ENCODE measurements at places on chromosomes 4 and X.

- DNase-seq = no peak
Measured at GRCh38 chr4:17702641-17703040, 78.8 kb downstream of the FAM184B start.

- no peak for DNase-seq
Measured at GRCh38 chr4:174117445-174117844, 166.0 kb downstream of the FBXO8 start.

DNA sequence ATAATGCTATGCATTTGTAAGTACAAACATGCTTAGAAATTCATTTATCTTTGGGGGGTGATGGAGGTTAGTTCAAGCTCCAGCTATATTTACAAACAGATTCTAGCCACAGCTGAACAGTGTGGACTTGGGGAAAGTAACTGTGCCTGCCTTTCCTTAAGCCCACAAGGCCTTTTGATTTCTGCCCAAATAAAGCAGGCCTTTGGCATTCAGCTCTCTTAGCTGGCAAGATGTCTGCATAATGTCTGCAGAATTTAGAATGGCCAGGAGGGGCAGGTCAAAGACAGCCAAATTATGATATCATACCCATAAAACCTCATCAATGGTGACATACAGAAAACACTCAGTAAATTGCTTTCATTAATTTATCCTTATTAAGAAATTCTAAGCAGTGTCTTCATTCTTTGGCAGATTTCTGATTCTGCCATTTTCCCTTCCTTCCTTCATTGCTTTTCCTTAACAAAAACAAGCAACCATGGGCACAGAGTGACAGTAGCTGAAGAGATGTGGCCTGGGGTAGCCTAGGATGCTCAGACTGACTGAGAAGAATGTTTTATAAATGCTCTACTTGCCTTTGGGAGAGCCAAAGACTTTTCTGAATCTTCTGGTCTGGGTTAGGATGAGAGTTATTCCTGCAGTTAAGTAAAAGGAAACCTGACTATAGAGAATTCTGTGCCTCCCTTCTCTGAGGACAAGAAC, 538.7 kb upstream of the NR3C2 start:
- DNase-seq = no peak

DNA sequence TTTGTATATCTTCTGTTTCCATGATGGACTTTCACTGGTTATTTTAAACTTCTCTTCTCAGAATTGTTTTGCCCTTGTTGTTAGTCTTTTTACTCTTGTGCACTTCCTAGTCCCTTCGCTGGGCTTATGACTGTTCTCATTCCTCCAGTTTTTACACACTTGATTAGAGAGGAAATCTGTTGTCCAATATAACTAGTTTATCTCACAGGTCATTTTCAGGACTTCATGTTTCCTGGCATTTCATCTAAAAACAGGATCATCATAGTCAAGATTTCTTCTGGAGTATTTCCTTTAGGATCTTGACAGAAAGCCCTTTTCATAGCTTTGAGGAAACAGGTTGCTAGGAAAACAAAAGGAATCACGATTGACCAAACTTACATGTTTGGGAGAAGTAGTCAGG, 3.0 kb downstream of the FNIP2 start:
- DNase-seq = no peak

- no peak for DNase-seq
Measured at GRCh38 chr4:168101026-168101425, 8.7 kb downstream of the ANXA10 start.

DNA sequence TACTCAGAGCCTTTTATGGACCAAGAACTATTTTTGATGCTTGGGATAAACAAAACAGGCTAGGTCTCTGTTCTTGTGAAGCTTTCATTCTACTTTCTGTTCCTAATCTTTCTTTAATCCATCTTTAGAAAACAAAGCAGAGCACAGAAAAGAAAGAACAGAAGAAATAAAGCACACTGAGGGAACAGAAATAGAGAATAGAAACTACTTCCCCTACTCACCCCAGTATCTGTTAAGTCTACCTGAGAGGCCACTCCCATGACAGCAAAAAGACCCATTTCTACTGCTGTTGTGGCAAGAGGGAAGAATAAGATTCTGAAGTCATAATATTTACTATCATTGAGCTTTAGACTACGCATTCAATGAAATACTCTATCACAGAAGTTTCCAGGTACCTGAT, 9.2 kb downstream of the RFC1 start:
- no peak for DNase-seq

- no peak for DNase-seq
Measured at GRCh38 chrX:43822014-43822413, 60.2 kb downstream of the MAOB start.

DNA sequence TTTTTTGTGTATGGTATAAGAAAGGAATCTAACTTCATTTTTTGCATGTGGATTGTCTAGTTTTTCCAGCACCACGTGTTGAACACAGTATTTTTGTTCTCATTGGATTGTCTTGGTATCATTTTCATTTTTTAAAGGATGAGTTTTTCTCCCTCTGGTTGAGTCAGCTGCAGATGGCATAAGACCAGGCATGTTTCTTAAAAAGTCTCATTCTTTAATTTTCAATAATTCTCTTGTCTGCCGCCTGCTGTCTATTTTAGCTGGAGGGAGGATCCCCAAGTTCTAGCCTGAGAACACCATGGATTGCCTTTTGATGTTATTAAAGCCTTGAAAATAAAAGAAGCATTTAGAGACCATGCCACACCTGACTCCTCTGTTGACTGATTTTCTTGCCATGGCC, 263.8 kb downstream of the ARHGAP24 start:
- DNase-seq = no peak

GRCh38 chr4:30945586-30945985, 225.4 kb downstream of the PCDH7 start:
- no peak for DNase-seq

GRCh38 chr4:153527690-153528089, 61.5 kb downstream of the TMEM131L start:
- DNase-seq = no peak

- no peak for DNase-seq
Measured at GRCh38 chr4:8133897-8134563, 24.6 kb downstream of the ABLIM2 start.

DNA sequence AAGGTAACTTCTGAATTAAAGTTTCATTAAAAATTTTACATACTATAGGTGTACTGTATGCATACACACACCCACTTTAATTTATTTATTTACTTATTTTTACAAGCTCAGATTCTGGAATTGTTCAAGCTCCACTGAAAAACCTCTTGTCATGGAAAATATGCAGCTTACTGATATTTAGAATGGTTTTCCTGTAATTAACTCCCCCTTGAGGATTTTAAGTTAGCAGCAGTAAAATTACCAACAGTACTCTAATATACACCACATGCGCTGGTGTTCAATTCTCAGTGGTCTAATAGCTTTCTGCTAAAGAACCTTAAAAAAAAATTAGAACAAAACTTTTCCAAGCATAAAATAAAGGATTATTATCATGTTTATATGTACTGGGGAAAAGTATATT, 12.0 kb downstream of the MAB21L2 start:
- no peak for DNase-seq

GRCh38 chrX:129663171-129663570, 8.4 kb upstream of the APLN start:
- DNase-seq = no peak

GRCh38 chr4:163736876-163737275, 242.4 kb downstream of the TMA16 start:
- DNase-seq = no peak

DNA sequence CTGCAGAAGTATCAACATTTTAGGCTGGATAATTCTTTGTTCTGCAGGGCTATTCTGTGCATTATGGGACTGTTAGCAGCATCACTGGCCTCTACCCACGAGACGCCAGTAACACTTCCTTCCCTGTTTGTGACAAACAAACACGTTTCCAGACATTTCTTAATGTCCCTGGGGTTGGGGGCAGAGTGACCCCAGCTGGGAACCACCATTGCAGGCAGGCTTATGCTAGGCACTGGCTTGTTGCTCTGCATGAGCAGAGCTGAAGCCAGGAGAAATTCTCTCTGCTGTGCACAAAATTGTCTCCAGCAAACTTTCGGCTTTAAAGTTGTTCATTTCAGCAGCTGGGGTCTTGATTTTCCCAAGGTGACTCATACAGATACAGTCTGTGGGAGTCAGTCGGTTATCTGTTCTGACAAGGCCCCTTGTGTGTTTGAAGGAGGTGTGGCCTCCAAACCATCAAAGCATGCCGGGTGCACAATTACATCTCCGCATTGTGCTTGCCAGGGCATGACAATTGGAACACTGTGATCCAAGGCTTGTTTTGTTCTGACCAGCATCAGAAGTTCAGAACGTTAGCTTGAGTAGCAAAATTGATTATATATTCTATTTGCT, 156.4 kb upstream of the BOD1L1 start:
- no peak for DNase-seq

DNA sequence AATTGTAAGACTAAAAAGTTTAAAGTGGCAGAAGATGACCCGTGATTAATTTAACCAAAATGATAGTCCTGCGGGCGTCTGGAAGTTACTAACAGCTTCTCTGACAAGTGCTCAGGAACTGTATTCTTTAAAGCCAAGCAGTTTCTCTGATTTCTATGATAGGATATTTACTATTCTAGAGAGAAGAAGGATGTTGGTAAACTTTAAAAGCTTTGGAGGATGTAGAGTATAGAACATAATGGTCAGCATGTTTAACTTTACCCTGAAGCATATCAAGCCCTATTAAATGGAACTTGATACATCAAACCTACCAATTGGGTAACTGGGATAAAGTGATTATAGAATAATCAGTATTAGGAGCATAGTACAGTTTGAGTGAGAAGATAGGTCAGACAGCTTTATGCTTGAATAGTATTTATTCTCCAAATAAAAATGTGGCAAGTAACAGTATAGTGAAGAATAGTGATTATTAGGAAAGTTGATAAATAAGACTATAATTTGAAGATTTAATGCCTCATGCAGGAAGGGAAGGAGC, 1.8 kb downstream of the STIM2 start:
- no peak for DNase-seq

GRCh38 chr4:22745234-22745633, 52.5 kb downstream of the GBA3 start:
- DNase-seq = no peak

- no peak for DNase-seq
Measured at GRCh38 chr4:187937557-187937956, 58.0 kb upstream of the ZFP42 start.

- no peak for DNase-seq
Measured at GRCh38 chr4:138835832-138836533, 179.6 kb upstream of the NOCT start.

DNA sequence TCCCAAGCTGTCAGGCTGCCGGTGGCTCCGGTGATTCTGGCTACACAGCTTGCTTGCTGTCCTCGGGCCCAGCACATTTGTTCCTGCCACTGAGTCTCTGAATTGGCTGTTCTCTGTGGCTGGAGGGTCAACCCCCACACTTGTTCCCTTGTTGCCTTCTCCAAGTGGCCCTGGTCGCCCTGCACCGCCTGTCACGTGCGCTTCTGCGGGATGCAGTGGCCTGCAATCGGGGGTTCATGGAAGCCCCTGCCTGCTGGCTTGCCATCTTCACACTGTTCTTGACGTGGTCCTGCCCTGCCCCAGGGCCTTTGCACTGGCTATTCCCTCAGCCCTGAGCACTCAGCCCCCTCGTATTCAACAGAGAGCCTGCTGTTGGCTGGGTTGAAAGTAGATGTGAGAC, 8.1 kb downstream of the CLCN4 start:
- DNase-seq = no peak

- no peak for DNase-seq
Measured at GRCh38 chr4:20982544-20982943, 282.3 kb downstream of the PACRGL start.

- no peak for DNase-seq
Measured at GRCh38 chr4:141711211-141711610, 74.8 kb downstream of the IL15 start.

- no peak for DNase-seq
Measured at GRCh38 chr4:93657527-93657926, 171.0 kb upstream of the ATOH1 start.

Measured in NCI-H774 (cell line).